Activated T-cell treated with anti-CD3 and anti-CD28 coated beads, Interleukin-2, amount 50 U/mL, for 72 hours (primary cell): ENCODE measurements at places on chromosomes 7 and 10. TPM values are rescaled to one million over a fixed set of nuclear protein-coding genes. Genes with fewer than 3 reads are reported as not detected.

The STEAP2 gene
- not detected for total RNA-seq

- DNase-seq = no peak
Measured at GRCh38 chr7:91520645-91521044, 256.4 kb downstream of the FZD1 start.

DNA sequence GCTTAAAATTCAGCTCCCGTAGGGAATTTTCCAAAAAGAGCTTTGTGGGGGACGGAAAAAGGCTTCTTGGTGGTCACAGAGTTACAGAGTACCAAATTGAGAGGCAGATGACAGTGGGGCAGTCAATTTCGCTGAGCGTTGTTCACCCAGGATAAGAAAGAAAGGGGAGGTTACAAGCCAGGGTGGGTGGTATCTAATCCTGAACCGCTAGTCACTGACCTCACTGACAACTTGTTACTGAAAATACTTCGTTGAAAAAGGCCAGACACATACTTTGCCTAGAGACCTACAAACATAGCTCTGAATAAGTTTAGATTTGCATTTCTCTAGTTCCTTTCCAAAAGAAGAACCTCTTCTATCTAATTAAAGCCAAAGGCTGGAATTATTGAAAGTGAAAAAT, at the start of gene CTNNA3:
TSS of gene CTNNA3 (minus strand) at position 167 of the 400 bp plus-strand sequence.
- no peak for DNase-seq

- DNase-seq = no peak
Measured at GRCh38 chr10:29328983-29329382, 40.1 kb downstream of the LYZL1 start.

GRCh38 chr10:16752099-16752498, 65.1 kb downstream of the RSU1 start:
- DNase-seq = no peak

DNA sequence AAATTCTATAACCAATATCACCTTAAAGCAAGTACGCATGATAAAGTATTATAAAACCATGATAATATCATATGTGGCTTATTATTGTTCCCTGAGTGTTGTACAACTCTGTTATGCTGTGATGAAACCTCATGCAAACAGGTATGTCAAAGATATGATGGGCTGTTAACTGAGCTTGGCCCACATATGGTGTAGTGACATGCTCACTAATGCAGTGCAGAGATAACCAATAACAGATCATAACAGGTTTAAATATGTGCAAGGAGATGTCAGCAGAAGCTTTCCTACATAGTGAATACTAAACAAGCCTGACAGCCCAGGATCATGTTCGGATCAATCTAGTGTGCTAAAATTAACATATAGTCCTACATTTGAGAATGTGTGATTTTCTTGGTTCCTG, 9.6 kb downstream of the CFTR start:
- no peak for DNase-seq
